SK-N-SH (cell line): ENCODE measurements at places on chromosomes 12 and 14.

DNA sequence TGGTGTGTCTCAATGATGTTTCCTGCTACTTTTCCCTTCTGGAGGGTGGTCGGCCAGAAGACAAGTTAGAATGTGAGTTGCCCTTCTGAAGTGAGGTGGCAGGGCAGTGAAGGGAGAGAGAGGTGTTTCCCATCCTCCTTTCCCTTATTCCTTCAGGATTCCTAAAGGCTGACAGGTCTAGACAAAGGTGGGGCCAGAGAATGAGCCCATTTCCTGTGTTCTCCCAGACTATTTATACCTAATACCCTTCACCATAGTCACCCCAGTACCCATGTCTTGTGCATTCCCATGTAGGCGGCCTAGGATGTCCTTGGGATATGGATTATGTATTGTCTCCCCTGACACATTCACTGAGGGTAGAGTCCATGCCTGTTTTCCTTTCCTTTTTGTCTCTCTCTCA is 7.0 kb downstream of the DGKA start:
- no peak for DNase-seq

DNA sequence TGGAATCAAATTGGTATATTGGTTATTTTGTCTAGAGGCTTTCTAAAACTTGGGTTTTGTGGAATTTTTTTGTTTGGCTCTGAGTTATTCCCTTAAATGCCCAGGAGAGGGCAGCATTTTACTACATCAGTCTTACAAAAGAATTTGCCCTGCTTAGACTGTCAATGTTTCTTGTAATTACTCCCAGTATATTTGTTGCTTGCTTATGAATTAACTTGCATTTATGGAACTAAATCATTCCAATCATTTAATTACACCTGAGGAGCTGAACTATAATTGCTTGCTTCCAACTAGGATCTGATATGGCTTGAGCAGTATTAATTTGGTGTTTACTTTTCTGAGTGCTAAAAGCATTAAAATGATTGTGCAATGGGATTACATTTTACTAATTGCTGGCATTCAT is 48.7 kb downstream of the MIPOL1 start:
- peak; percentile 1 for DNase-seq

- no peak for DNase-seq
These were observed 34.7 kb downstream of the GPR19 start for GRCh38 chr12:12661086-12661856.

GRCh38 chr14:68222154-68222553 is 402.6 kb downstream of the RAD51B start:
- no peak for DNase-seq

- DNase-seq: peak; percentile 86
These were observed 5.6 kb upstream of the LBHD2 start for GRCh38 chr14:103078420-103078749.

- DNase-seq: no peak
These were observed 620 bp downstream of the C1S start for GRCh38 chr12:7061138-7061537.

DNA sequence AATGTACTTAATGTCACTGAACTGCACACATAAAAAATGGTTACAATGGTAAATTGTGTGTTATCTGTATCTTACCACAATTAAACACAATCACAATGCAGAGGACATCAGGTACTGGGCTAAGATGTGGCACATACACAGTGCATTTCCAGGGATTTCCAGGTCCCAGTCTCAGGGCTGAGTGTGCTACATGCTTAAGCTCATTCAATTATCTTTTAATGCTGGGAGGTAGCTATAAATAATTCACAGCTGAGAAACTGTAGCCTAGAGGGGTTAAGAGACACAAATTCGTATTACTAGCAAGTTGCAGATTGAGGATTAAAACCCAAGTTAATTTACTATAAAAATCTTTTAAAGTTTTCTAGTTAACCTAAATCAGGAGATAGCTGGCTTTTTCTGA is 67.1 kb downstream of the CRACR2A start:
- DNase-seq: peak; percentile 30

DNA sequence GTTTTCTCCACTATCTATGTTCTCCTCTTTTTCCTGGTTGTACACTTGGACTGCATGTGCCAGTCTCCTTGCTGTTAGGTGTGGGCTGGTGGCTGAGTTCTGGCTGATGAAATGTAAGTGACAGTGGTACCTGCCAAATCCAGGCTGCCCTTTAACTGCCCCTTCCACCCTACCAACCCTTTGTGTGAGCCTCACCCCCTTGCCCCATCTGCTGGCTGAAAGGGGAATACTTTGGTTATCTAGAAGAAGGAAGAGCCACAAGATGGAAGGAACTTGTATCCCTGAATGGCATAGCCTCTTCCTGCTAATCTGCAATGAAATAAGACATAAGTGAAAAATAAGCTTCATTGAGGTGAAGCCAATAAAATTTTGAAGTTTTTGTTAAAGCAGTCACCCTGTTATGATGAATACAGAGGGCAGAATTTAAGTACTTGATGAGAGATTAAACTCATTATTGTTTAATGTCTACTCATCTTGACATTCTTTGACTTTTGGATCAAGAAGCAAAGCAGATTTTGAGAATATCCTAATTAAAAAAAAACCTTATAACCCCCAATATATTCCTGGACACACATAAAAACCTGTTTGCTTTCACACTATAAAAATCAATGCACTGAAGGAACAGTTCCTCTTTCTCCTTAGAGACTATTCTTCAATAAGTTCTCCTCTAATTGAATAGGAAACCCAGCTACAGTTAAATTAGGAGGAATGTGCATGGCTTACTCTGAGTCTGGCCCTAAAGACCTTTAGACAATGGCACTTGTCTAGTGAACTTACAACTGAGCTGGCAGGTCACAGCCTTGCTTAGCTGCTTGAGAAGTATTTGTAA is 262.6 kb upstream of the BTG1 start:
- DNase-seq: peak; percentile 55

GRCh38 chr12:25256005-25256404 is 5.3 kb upstream of the KRAS start:
- no peak for DNase-seq

DNA sequence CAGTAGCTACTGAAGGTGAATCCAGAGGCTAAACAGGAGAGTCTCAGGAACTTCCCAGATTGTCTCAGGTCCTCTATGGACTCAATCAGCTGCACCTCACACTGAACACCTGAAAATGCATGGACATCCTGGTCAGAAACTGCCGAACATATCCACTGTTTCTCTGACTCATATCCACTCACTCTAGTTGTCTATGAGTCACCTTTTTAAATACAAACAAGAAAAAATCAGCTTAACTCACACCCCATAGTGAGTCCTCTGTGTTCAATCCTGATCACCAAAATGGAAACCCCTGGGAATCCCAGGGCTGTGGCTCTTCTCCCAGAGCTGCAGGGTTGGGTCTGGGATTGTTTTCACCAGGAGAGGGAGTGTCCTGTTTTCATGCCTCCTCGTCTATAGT is 556.7 kb downstream of the TMEM121 start:
- no peak for DNase-seq

GRCh38 chr12:62481843-62482540 is 15.4 kb downstream of the MON2 start:
- no peak for DNase-seq

DNA sequence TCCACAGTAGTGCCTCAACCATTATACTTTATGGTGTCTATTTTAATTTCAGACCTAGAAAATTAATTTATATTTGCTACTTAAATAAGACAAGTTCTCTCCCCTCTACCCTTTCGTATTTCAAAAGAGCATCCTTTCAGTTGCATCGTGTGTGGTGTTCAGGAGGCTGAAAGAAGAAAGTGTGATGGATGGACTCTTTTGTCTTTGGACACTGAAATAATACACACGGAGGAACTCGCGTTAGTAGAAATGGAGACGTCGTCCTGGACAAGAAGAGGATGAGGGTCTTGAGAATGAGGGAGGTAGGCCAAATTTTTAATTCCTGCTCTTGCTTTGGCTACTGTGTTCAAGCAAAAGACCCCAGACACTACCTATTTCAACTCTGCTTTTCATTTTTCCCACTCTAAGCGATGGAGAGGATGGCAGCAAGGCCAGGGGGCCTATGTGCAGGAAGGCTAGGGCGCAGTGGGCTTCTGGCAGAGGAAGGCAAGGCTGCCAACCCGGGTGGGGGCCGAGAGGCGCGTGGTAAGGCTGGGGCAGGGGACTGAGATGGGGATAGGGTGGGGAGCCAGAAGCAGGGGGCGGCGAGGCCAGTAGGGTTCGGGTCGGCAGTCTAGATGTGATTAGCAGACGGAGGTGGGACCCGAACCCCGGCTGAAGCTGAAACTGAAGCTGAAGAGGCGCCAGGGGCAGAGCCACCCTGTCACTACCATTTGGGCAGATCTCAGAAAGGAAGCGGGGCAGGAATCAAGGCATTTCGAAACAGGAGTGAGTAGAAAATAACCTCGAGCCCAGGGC is 722 bp downstream of the TMED8 start:
- DNase-seq: peak; percentile 69

- no peak for DNase-seq
These were observed 151.0 kb upstream of the KRAS start for GRCh38 chr12:25401547-25402345.

DNA sequence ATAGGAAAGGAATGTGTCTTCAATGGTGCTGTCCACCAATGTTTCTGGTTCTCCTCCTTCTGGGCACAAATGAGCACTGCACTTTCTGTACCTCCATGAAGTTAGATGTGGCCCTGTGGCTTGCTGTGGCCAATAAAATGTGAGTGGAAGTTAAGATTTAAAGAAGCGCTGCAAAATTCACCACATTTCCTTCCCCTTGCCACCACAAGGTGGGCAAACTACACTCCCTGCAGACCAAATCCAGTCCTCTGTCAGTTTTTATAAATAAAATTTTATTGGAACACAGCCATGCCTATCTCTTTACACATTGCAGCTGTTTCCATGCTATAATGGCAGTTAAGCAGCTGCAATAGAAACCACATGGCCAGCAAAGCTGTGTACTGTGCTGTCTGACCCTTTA is 141.4 kb upstream of the TMPO start:
- DNase-seq: no peak

- no peak for DNase-seq
These were observed 579 bp upstream of the CLMN start for GRCh38 chr14:95320078-95320895.

GRCh38 chr12:64083285-64084210 is 138.5 kb downstream of the KICS2 start:
- DNase-seq: peak; percentile 37

DNA sequence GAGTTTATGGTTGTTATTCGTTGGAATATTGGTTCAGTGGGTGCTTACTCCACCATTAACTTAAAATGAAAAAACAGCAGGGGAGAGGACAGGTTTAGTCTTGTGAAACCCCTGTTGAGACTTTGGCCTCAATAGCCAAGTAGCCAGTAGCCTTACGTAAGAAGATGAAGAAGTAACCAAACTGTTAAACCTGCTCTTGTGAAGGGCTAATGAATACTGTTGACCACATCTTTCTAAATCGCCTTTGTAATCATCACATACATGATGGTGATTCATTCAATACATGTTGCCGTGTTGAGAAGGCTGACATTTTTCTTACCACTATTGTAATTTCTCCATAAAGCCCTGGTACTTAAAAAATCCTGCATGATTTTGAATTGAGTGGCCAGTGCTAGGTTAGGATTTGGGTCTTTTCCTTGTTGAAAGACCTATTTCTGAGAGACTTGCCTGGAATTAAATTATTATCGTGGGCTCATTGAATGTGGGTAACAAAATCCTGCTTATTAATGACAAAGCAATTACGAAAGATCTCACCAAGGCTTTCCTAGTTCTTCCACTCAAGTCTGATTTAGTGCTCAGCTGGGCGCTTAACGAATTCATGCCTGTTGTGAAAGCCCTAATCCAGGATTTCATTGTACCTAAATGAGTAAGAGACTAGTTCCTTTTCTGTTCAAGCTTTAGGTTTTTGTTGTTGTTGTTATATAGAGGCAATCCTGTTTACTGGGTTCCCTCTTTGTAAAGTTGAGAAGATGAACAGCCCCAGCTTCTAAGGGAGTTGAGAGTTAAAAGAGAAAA is 333.1 kb downstream of the FUT8 start:
- DNase-seq: no peak

DNA sequence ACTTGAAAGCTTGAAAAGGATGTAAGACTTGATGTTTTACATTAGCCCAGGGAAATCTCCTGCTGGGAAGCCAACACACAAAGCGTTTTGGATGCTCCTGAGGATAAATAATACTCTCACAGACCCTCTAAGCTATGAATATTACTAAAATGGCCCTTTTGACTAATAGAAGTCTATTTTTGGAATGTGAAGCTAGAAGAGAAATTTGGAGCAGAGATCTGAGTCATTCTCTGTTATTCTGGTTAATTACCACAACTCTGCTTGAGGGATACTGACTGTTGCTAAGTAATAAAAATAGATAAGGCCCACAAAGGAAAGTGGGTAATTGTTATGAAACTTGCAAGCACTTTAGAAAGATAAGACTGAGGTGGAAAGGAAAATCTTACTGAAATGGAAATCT is 346.2 kb upstream of the STXBP6 start:
- DNase-seq: no peak

GRCh38 chr12:10155966-10156365 is 16.0 kb downstream of the OLR1 start:
- no peak for DNase-seq

DNA sequence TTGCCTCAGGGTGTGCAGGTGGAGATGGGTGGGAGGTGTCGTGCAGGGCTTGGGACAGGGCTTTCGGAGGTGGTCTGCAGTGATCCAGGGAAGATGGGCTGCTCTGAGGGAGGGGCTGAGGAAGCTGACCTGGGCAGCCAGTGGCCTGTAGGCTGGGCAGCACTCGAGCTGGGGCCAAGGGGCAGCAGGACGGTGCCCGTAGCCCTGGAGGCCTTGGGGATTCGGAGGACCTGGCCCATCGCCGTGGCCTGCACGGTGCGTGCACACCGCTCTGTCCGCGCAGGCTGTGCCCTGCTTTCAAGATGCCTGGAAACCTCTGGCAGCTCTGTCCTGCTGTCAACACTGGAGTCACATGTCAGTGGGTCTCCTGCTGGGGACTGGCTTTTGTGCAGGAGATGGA is 9.1 kb downstream of the PACS2 start:
- no peak for DNase-seq

GRCh38 chr12:128914908-128915563 is 61.8 kb downstream of the GLT1D1 start:
- DNase-seq: no peak

GRCh38 chr14:73311708-73312030 is 74.4 kb downstream of the PAPLN start:
- DNase-seq: no peak

DNA sequence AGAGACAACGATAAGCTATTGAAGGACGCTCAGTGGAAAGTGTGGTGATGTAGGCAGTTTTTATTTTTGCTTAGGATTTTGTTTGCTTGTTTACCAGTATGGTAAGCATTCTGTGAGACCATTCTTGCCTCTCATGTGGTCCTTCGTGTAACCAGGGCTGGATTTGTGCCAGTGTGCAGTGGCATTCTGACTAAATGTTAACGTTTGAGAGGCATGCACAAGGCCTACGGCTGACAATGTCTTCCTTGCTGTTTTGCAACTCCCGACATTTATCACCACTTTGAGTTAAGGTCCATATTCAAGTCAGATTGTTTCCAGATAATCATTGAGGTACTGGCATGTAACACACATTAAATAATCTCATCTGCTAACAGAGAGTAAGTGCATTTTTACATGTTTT is 102.3 kb upstream of the BCAT1 start:
- no peak for DNase-seq

GRCh38 chr14:24102357-24103048 is 8.4 kb downstream of the PCK2 start:
- DNase-seq: no peak

GRCh38 chr14:92542766-92543554 is 29.4 kb downstream of the RIN3 start:
- DNase-seq: no peak
